Stomach (tissue), 19 donors: ENCODE measurements at places on chromosomes 7 and 10. TPM values are rescaled to one million over a fixed set of nuclear protein-coding genes. Genes with fewer than 3 reads are reported as not detected.

- DNase-seq: no peak
Observed at GRCh38 chr7:21851559-21851967, 94.1 kb downstream of the CDCA7L start.

GRCh38 chr10:89482256-89482655 is 53.1 kb downstream of the SLC16A12 start:
- no peak for DNase-seq

PRSS37 gene
- total RNA-seq: not detected

GRID1 gene
- 1.5 TPM for total RNA-seq

DNA sequence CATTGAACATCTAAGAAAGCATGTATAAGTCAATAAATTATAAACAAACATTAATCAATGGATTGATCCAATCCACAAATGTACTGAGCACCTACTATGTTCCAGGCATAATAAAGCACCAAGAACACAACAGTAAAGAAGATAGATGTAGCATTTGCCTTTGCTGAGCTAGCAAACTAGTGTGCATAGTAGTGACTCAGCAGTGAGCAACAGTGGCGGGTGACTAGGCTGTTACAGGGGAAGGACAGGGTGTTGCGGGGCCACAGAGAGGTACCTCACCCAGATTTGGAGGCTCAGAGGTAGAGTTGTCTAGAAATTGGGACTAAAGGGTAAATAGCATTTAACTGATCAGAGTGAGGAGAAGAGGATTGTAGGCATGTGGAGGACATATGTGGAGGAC is 83.6 kb downstream of the NXPH1 start:
- no peak for DNase-seq

GARIN1A gene
- total RNA-seq: 1.2 TPM

RADIL gene
- 3.0 TPM for total RNA-seq

- no peak for DNase-seq
Observed at GRCh38 chr7:86653919-86654659, 10.4 kb downstream of the GRM3 start.
